Cerebellum (tissue), 4 donors: ENCODE measurements at places on chromosomes 4 and X. TPM values are rescaled to one million over a fixed set of nuclear protein-coding genes. Genes with fewer than 3 reads are reported as not detected.

DNA sequence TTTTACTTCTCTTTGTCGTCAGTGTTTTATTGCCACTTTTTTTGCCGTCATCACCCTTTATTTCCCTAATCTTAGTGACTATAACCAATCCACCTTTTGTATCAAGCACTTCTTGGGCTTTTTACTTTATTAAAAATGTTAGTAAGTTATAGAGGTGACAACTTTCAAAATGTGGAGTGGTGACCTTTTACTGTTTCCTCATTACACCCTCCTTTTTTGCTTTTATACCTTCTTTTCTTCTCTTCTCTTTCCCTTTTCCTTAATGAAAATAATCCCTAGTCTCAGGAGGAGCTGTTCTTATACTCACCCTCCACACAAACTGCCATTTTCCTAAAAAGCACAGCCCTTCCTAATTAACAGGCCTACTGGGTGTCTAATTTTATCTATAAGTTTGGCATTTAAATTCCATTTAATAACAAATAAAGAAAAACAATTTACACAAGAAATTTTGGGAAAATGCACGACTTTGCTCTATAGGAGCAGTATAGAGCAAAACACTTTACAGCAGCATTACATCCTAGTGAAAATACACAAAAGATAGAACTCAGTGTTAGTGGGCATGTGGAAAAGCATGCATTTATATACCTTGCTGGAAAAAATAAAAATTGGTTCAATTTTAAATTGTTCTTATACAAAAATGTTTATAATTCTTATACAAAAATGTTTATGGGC, 27.3 kb downstream of the BBS12 start:
- DNase-seq = no peak

- no peak for DNase-seq
Measured at GRCh38 chr4:24686866-24687692, 102.7 kb upstream of the DHX15 start.

Gene DMP1
- not detected for total RNA-seq

- DNase-seq = no peak
Measured at GRCh38 chr4:41189076-41189475, 25.3 kb downstream of the APBB2 start.

Gene ERCC6L
- 1.7 TPM for total RNA-seq
